ENCODE measurements at places on chromosomes 6 and 20. TPM values are rescaled to one million over a fixed set of nuclear protein-coding genes. Genes with fewer than 3 reads are reported as not detected.

GRCh38 chr6:1461207-1461606, 71.8 kb downstream of the FOXF2 start:
- no peaks in the 10 kb centered on the region for H3K27me3 ChIP-seq
- no peak overlapping the region for H3K4me3 ChIP-seq
- H3K27ac ChIP-seq, result no peak overlapping the region
- DNase-seq, result no peak
- H3K36me3 ChIP-seq, result peaks cover 6% of the 10 kb centered on the region
- peaks cover 22% of the 10 kb centered on the region for H3K4me1 ChIP-seq

DNA sequence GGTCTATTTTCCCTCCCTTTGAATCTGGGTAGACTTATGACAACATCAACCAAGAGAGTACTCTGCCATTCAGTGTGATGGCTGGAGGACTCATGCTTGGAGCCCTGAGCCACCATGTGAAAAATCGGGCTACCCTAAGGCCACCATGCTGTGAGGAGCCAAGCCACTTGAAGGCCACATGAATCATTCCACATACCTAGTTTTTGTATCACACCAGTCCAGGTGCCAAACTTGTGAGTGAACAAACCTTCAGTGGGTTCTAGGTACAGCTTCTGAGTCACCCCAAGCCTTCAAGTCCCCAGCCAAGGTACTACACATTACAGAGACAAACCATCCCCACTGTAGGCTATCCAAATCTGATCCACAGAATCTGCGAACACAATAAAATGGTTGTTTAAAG, 37.4 kb upstream of the E2F3 start:
- H3K4me3 ChIP-seq, result no peak overlapping the region
- H3K27ac ChIP-seq, result no peak overlapping the region
- no peaks in the 10 kb centered on the region for H3K4me1 ChIP-seq
- DNase-seq, result no peak
- H3K36me3 ChIP-seq, result no peaks in the 10 kb centered on the region

DNA sequence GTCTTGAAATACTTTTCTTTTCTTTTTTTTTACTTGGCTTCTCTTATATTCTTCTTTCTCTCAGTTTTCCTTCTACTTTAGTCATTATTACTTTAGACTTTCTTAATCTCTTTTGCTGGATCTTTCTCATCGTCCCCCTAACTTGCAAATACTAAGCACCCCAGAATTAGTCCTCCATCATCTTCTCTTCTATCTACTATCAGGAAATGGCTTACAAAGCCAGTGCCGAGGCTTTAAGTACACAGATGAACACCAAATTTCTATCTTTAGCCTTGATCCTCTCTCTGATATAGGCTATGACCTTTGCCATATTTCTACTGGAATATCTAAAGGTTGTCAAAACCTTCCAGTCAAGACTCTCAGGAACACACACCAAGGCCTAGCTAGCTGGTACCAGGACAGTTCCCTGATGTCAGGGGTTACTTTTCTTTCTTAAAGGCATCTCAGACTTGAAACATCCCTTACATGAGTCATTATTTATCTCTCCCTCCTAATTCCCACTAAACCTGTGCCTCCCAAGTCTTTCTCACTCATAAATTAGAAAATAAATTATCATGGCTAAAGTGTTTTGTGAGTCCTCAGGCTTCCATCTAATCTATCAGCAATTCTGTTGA, 278.6 kb upstream of the TCF21 start:
- no peaks in the 10 kb centered on the region for H3K36me3 ChIP-seq
- H3K4me1 ChIP-seq, result peaks cover 19% of the 10 kb centered on the region
- no peak for DNase-seq
- H3K27ac ChIP-seq, result no peak overlapping the region

DNA sequence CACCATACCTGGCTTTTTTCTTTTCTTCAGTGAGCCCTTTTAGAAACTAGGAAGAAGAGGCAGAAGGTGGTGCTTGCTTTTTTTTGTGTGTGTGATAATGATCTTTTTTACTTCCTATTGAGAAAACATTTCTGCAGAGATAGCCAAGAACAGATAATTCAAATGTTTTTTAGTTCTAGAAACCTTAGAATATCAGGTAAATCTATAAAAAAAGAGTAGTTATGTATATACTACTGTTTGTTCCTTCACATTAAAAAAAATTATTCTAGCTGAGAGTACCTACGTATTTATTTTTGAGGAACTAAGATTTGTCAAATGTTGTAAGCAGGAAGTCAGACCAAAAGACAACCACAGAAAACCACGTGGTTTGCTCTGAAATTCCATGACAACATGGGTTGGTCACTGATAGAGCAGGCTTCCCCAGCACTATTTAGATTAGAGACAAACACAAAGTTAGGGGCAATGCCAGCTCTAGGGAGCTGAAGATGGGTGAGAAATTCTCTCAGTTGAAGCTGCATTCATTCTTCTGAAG, 12.8 kb downstream of the STK4 start:
- DNase-seq, result no peak
- peaks cover 47% of the 10 kb centered on the region for H3K36me3 ChIP-seq
- H3K4me1 ChIP-seq, result no peaks in the 10 kb centered on the region

DNA sequence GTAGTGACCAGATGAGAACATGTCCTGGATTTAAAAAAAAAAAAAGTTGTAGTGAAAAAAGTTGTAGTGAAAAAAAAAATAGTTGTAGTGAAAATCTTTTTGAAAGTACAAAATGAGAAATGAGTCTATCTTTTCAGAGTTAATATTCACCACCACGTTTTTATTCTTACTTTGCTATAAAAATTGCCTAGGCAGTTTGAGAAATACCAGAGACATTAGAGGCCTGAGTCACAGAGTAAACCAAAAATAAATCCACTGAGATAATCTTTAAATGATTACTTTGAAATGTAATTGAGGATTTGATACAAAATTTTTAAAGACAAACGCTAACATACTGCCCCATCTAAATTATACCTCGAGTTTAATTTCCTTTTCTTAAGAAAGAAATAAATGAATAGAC, 101.2 kb upstream of the TIAM2 start:
- no peaks in the 10 kb centered on the region for H3K27me3 ChIP-seq
- DNase-seq, result no peak
- H3K27ac ChIP-seq, result no peak overlapping the region
- no peak overlapping the region for H3K4me3 ChIP-seq

GRCh38 chr6:92043777-92044176, 1375.6 kb downstream of the EPHA7 start:
- DNase-seq, result no peak
- no peak overlapping the region for H3K27ac ChIP-seq
- no peak overlapping the region for H3K4me3 ChIP-seq
- peaks cover 11% of the 10 kb centered on the region for H3K4me1 ChIP-seq
- H3K36me3 ChIP-seq, result no peaks in the 10 kb centered on the region
- H3K27me3 ChIP-seq, result no peaks in the 10 kb centered on the region

DNA sequence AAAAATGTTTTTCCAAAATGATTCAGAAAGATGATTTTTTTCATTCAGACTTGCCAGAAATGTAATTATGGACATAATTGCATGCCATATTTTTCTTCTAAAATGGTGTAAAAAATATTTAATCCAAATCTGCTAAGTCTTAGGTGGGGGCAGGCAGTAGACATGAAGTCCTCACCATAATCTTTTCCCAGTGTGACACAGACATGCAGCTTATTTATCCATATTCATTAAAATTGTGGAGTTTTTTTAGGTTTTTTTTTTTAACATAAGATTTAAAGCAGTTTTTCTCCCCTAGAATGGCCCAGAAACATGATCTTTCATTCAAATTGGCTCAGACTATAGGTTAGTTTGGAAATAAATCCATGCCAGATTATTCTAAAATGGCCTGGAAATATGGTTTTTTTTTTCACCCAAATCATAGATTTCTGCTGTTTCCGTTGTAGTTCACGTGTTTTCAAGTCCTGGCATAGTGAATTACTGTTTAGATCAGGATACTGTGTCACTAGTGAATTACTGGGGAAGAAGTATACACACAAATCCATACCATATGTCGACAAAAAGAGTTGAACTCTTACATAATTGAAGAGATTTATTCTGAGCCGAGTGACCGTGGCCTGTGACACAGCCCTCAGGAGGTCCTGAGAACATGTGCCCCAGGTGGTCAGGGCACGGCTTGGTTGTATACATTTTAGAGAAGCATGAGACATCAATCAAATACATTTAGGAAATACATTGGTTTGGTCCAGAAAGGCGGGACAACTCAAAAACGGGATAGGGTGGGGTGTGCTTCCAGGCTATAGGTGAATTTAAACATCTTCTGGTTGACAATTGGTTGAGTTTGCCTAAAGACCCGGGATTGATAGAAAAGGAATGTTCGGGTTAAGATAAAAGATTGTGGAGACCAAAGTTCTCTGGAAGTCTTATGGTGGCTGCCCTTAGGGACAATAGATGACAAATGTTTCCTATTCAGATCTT, 33.9 kb downstream of the ZNF133 start:
- H3K4me3 ChIP-seq, result no peak overlapping the region
- no peaks in the 10 kb centered on the region for H3K27me3 ChIP-seq
- peak overlapping the region; percentile 55 for H3K27ac ChIP-seq
- peaks cover 39% of the 10 kb centered on the region for H3K4me1 ChIP-seq

GRCh38 chr20:54134445-54135220, 39.2 kb downstream of the CYP24A1 start:
- DNase-seq, result no peak
- H3K4me3 ChIP-seq, result no peak overlapping the region
- H3K27ac ChIP-seq, result no peak overlapping the region
- H3K27me3 ChIP-seq, result no peaks in the 10 kb centered on the region

The CLDN20 gene
- total RNA-seq, result not detected

The TRIM40 gene
- not detected for total RNA-seq

The AURKA gene
- 103 TPM for total RNA-seq
